Vagina (tissue), 2 donors: ENCODE measurements at places on chromosomes 1 and 21.

- DNase-seq, result no peak
Observed at GRCh38 chr1:30218438-30218837, 504.9 kb downstream of the MATN1 start.

GRCh38 chr1:75791022-75791421, 5.0 kb downstream of the RABGGTB start:
- no peak for DNase-seq

DNA sequence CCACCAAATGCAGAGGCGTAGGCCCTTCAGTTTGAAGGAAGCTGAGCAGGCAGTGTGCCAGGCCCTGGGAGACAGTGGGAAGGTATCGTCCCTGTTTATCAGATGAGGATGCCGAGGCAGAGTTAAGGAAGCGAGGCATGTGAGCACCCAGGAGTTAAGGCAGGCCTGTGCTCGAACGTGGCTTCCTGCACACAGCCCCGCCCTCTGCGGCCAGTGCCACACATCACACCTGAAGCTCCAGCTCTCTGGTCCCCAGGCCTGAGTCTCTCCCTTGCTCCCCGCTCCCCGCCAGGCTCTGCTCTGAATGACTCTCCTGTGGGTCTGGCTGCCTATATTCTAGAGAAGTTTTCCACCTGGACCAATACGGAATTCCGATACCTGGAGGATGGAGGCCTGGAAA, 32.1 kb downstream of the EPHX1 start:
- no peak for DNase-seq

GRCh38 chr1:30790850-30791778, 33.5 kb upstream of the LAPTM5 start:
- no peak for DNase-seq

- DNase-seq, result no peak
Observed at GRCh38 chr1:68955424-68955823, 458.5 kb upstream of the DEPDC1 start.
